Suppressor macrophage treated with lipopolysaccharide for 4 hours (primary cell): ENCODE measurements at places on chromosomes 4 and X.

- DNase-seq, result no peak
Measured at GRCh38 chr4:2792396-2792710, 532 bp upstream of the SH3BP2 start.

DNA sequence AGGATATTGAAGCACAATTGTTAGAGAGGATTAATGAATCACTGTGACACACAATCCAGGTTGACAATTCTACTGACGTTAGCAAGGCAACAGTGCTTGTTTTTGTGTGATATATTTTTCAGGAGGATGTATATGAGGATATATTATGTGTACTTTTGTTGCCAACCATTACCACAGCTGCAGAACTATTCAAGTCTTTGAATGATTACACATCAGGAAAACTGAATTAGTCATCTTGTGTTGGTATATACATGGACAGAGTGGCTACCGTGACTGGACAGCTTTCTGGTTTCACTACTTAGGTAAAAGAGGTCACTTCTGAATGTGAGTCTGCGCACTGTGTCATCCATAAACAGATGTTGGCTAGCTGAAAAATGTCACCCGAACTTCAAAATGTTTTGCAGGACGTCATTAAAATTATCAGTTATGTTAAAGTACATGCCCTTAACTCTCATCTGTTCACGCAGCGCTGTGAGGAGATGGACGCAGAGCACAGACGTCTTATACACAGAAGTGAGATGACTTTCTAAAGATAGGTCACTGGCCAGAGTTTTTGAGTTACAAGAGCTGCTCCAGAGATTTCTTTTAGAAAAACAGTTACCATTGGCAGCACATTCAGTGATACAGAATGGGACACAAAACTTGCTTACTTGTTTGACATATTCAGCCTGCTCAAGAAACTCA, 69.0 kb downstream of the MRPL1 start:
- no peak for DNase-seq

- no peak for DNase-seq
Measured at GRCh38 chrX:137562096-137562495, 3.8 kb upstream of the ZIC3 start.

GRCh38 chr4:73087871-73088270, 18.4 kb upstream of the COX18 start:
- DNase-seq, result no peak

GRCh38 chrX:9867226-9867625, 81.0 kb downstream of the SHROOM2 start:
- peak; percentile 1 for DNase-seq

- DNase-seq, result no peak
Measured at GRCh38 chr4:76246025-76246424, 5.5 kb upstream of the FAM47E start.

GRCh38 chrX:123447506-123447905, 263.4 kb downstream of the GRIA3 start:
- no peak for DNase-seq

GRCh38 chrX:41086627-41086932, 1.3 kb downstream of the USP9X start:
- DNase-seq, result no peak

GRCh38 chr4:63232058-63232457, 1177.2 kb downstream of the TECRL start:
- DNase-seq, result no peak

DNA sequence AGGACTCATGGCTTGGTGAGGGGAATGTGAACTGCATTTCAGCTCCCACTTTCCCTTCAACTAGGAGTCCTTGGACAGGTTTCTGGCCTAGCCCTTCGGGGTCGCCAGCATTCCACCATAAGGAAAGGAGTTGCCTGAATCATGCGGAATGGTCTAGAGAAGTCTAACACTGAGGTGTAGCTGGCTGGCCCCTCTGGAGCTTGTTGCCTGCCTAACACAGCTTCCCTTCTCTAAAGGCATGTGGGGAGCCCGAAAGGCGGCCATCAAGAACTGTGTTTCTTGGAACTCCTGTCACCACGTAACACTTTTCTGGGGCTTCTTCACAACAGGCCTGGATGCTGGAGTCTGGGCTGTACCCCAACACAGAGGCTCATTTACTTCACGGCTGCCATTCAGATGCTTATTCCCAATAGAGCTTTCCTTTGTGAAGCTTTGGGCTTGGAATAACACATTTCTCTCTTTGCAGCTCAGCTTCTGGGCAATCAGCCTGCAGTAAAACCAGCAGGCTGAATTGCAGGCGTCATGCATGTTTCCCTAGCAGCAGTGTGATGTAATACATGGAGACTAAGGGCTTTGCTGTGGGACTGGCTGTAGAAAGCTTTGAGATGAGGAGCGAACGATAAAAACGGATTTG, 5.4 kb downstream of the GABRQ start:
- DNase-seq, result no peak

GRCh38 chr4:38979511-38980230, 52.5 kb downstream of the TMEM156 start:
- DNase-seq, result no peak

DNA sequence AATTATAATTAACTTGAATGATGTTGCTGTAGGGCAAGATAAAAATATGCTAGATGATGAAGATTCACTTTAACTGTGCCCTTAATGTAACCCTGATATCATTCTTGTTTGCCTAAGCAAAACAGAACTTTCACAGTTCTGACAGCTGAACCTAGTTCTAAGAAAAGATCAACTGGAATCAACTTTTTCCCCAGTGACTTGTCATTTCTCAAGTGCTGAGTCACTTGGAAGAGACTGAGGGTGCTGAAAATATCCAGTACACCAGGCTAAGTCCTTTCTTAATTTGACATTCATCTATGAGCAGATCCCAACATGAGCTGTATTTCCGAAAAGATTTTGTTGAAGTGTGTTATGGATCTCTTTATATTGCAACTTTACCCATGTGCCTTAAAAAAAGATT, 140.4 kb downstream of the MID1IP1 start:
- peak; percentile 7 for DNase-seq

DNA sequence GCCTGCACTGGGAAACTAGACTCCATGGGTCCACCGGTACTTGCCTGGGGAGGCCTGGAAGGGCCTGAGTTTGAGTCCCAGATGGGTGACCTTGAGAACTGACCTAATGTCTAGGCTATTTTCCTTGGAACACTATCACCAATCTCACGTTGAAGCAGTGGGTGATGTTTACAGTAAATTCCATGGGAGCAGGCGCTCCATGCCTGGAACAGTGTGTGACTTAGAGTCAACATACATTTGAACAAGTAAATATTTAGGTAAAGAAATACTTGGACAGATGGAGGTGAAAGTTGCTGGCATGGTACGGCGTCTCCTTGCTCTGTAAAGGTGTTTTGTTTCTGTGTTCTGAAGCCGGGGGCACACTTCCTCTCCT, 47.5 kb downstream of the TBC1D14 start:
- DNase-seq, result no peak
